ENCODE measurements at places on chromosomes 6 and 20. TPM values are rescaled to one million over a fixed set of nuclear protein-coding genes. Genes with fewer than 3 reads are reported as not detected.

Gene LGSN
- not detected for total RNA-seq

Gene MAS1
- 0.03 TPM for total RNA-seq

Gene PROCR
- total RNA-seq, result 25.6 TPM

Gene PLN
- 13.3 TPM for total RNA-seq

Gene LPA
- total RNA-seq, result not detected

DNA sequence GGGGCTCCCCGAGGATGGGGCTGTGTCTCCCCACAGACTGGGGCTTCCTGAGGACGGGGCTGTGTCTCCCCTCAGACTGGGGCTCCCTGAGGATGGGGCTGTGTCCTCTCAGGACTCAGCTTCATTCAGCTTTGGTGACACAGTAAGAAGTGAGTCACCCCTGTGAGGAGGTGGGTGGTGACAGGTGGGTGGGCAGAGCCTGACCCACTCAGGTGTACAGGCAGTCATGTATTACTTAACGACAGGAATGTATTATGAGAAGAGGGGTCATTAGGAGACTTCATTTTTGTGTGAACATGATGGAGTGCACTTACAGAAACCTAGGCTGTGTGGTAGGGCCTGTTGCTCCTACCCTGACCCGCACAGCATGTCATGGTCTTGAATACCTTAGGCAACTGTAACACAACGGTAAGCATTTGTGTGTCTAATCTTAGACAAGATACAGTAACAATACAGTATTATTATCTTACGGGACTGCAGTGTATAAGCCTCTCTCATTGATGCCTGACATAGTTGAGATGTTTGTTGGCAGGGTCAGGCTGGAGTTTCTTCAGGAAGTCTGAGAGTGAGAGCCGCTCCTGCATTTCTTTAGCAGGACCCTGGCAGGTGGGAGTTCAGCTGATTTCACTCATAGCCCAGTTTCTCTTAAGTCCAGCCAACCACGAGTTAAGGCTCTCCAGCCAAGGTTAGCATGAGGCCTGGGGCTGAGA lies 10.9 kb upstream of the PGC start:
- H3K27ac ChIP-seq, result no peak overlapping the region
- no peak for DNase-seq
- no peaks in the 10 kb centered on the region for H3K4me1 ChIP-seq
- H3K36me3 ChIP-seq, result no peaks in the 10 kb centered on the region

- no peak overlapping the region for H3K4me3 ChIP-seq
- no peak for DNase-seq
- no peaks in the 10 kb centered on the region for H3K27me3 ChIP-seq
- no peaks in the 10 kb centered on the region for H3K4me1 ChIP-seq
Observed at GRCh38 chr6:135073756-135074393, 19.3 kb upstream of the HBS1L start.

DNA sequence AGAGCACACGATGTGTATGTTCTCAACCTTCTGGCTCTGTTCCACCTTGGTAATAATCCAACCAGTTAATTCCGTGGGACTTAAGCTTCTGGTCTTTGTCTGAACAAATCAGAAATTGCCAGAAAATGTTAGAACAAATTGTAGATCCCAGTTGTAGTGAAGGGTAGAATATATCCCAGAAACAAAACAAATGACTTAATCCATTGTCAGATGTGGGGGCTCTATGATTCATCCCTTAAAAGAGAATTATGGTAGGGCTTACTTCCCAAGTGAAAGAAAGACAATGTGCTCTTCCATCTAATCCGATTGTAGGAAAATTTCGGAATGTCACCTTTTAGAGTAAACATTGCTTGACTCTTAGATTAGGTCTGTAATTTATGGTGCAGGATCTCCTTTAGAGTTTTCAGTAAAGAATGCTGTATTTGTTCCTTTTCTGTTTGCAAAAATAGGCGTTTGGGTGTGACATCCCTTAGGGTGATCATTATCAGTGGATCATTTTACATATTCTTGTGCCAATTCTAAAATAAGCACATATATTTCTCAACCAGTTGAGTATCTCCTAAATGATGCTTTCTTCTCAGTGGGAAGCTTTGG lies 234.5 kb upstream of the ZNF217 start:
- H3K27me3 ChIP-seq, result no peaks in the 10 kb centered on the region
- H3K27ac ChIP-seq, result peak overlapping the region; percentile 89
- DNase-seq, result no peak
- no peaks in the 10 kb centered on the region for H3K36me3 ChIP-seq

DNA sequence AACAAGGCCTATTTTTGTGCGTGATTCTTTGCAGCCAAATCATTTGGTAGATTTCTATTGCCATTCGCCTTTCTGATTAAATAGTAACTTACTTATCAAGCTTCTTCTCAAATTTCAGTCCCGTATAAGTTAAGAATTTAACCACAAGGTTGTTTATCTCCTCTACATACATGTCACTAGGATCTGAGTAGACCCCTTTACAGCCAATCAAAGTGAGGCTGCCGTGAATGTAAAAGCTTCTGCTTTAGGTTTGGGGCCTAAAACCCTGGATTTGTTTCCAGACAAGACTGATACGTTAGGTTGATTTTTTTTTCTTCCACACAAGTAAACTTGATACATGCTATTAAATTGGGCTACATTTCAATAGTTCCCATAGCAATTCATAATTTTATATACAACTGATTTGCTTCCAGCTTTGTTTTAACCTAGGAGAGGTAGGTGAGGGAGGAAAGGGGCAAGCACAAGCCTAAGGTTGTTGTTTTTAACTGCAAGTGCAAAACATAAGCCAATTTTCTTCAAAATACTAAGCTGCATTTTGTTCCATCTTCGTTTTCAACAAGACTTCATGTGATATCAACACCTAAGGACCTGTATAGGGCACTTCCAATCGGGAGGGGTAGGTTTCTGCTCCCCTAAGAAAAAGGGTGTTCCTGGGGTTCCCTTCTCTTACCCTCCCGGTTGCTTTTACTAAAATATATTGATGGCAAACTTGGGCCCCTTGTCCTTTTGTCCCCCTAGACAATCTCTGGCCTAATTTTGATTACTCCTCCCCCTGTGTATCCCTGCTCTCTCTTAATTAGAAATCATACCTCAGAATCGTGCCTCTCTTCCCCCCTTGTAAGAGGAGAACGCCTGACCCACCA lies 1.7 kb downstream of the RANBP9 start:
- DNase-seq, result peak; percentile 52
- peaks cover 12% of the 10 kb centered on the region for H3K4me1 ChIP-seq
- peak overlapping the region; percentile 74 for H3K4me3 ChIP-seq
- H3K27ac ChIP-seq, result peak overlapping the region; percentile 97

DNA sequence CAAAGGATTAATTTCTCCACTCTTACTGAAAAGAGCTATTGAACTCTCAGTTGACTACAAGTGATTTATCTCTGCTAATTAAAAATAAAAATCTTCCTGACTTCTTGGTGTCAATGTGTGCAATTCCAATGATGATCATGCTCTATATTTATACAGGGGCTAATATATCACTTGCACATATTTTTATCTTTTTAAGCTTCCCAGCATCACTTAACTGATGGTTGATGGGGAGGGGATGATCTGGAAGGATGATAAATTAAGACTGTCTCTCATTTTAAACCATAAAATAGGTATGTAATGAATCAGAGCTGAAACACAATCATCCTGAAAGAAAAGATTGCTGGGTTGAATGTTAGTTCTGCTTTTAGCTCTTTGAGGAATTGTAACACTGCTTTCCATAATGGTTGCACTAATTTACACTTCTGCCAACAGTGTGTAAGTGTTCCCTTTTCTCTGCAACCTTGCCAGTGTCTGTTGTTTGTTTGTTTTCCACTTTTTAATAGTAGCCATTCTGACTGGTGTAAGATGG lies 169.6 kb upstream of the ECI2 start:
- H3K36me3 ChIP-seq, result no peaks in the 10 kb centered on the region
- H3K27me3 ChIP-seq, result no peaks in the 10 kb centered on the region
- no peak for DNase-seq
- no peak overlapping the region for H3K4me3 ChIP-seq
- H3K27ac ChIP-seq, result no peak overlapping the region

- no peak overlapping the region for H3K27ac ChIP-seq
- peaks cover 5% of the 10 kb centered on the region for H3K4me1 ChIP-seq
- no peaks in the 10 kb centered on the region for H3K27me3 ChIP-seq
- peaks cover 51% of the 10 kb centered on the region for H3K36me3 ChIP-seq
- DNase-seq, result no peak
Observed at GRCh38 chr20:37389844-37390275, 43.9 kb downstream of the SRC start.

- no peaks in the 10 kb centered on the region for H3K27me3 ChIP-seq
- H3K27ac ChIP-seq, result no peak overlapping the region
- no peak overlapping the region for H3K4me3 ChIP-seq
- DNase-seq, result no peak
- no peaks in the 10 kb centered on the region for H3K36me3 ChIP-seq
- H3K4me1 ChIP-seq, result no peaks in the 10 kb centered on the region
Observed at GRCh38 chr6:53369876-53370515, 21.2 kb upstream of the ELOVL5 start.

GRCh38 chr6:20724443-20725190 lies 190.4 kb downstream of the CDKAL1 start:
- no peak for DNase-seq
- H3K4me3 ChIP-seq, result no peak overlapping the region
- no peak overlapping the region for H3K27ac ChIP-seq
- H3K36me3 ChIP-seq, result no peaks in the 10 kb centered on the region

GRCh38 chr6:16345449-16346330 lies 107.3 kb downstream of the GMPR start:
- peaks cover 4% of the 10 kb centered on the region for H3K4me1 ChIP-seq
- no peak for DNase-seq
- no peak overlapping the region for H3K27ac ChIP-seq
- no peaks in the 10 kb centered on the region for H3K27me3 ChIP-seq

- DNase-seq, result peak; percentile 21
- no peak overlapping the region for H3K4me3 ChIP-seq
- H3K36me3 ChIP-seq, result no peaks in the 10 kb centered on the region
- H3K4me1 ChIP-seq, result no peaks in the 10 kb centered on the region
Observed at GRCh38 chr6:143187238-143187923, 126.7 kb downstream of the AIG1 start.

DNA sequence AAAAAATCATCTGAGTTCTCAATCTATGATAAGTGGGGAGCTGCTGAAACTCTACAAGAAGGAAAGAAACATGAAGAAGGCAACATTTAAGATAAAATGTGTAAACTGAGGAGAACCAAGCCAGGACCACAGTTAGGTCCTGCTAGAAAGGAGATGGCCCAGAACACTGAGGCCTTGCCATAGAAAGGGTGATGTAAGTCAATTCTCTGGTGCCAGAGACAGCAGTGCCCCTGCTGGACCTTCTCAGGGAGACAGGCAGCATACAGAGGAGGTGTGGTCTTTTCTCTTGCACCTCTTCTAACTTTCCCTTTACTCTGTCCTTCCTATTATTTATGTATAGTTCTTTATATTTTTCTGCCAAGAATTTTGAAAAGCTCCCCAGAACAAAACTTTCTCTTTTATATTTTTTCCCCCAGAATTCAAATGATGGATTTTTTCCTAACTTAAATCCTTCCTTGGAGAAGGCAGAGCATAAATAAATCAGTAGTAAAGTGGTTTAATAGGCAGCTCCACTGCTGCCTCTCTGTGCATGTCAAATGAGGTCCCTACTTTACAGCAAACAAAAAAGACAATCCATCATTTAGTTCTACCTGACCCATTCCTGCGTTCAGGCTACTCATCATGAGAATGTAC lies 9.0 kb downstream of the UQCC2 start:
- peaks cover 21% of the 10 kb centered on the region for H3K4me1 ChIP-seq
- H3K4me3 ChIP-seq, result no peak overlapping the region
- H3K36me3 ChIP-seq, result peaks cover 31% of the 10 kb centered on the region
- H3K27me3 ChIP-seq, result no peaks in the 10 kb centered on the region
- H3K27ac ChIP-seq, result no peak overlapping the region

GRCh38 chr6:49852975-49853374 lies 13.4 kb downstream of the CRISP1 start:
- no peak overlapping the region for H3K4me3 ChIP-seq
- DNase-seq, result no peak
- no peaks in the 10 kb centered on the region for H3K27me3 ChIP-seq
- no peak overlapping the region for H3K27ac ChIP-seq
- no peaks in the 10 kb centered on the region for H3K36me3 ChIP-seq

- H3K4me1 ChIP-seq, result no peaks in the 10 kb centered on the region
- no peaks in the 10 kb centered on the region for H3K36me3 ChIP-seq
- no peak overlapping the region for H3K27ac ChIP-seq
Observed at GRCh38 chr6:9399916-9400315, 964.6 kb upstream of the SLC35B3 start.

- H3K27me3 ChIP-seq, result no peaks in the 10 kb centered on the region
- DNase-seq, result no peak
- no peaks in the 10 kb centered on the region for H3K4me1 ChIP-seq
- no peak overlapping the region for H3K4me3 ChIP-seq
- no peak overlapping the region for H3K27ac ChIP-seq
Observed at GRCh38 chr6:5403609-5404008, 142.3 kb downstream of the FARS2 start.

DNA sequence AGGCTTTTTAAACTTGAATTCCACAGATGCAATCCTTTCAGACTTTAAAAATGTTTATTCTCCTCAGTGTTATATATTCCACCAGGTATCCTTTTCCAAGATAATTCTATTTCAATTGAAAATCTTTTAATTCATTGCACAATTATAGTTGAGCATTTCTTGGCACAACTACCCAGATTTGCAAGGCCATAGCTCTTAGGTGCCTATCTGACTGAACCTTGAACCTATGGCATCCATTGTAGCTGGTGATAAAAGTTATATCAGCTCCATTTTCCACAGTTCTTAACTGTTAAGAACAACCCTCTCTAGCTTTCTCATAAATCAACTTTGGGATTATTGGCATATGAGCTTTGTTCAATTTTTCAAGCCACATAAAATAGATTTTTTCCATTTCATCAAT lies 42.4 kb downstream of the PACRG start:
- DNase-seq, result no peak
- H3K27ac ChIP-seq, result no peak overlapping the region
- no peaks in the 10 kb centered on the region for H3K36me3 ChIP-seq
- no peaks in the 10 kb centered on the region for H3K27me3 ChIP-seq

- peaks cover 22% of the 10 kb centered on the region for H3K27me3 ChIP-seq
- no peak overlapping the region for H3K4me3 ChIP-seq
- no peak for DNase-seq
- H3K27ac ChIP-seq, result no peak overlapping the region
Observed at GRCh38 chr20:1815502-1816085, 79.6 kb upstream of the SIRPA start.

- peaks cover 30% of the 10 kb centered on the region for H3K4me1 ChIP-seq
- no peak overlapping the region for H3K4me3 ChIP-seq
- no peaks in the 10 kb centered on the region for H3K27me3 ChIP-seq
Observed at GRCh38 chr20:41027366-41027765, 1.3 kb upstream of the TOP1 start.

- no peaks in the 10 kb centered on the region for H3K27me3 ChIP-seq
- H3K27ac ChIP-seq, result no peak overlapping the region
- DNase-seq, result no peak
- no peaks in the 10 kb centered on the region for H3K36me3 ChIP-seq
Observed at GRCh38 chr20:33444797-33445560, 1.4 kb upstream of the SNTA1 start.

- H3K36me3 ChIP-seq, result no peaks in the 10 kb centered on the region
- DNase-seq, result no peak
- H3K27ac ChIP-seq, result no peak overlapping the region
- H3K4me3 ChIP-seq, result no peak overlapping the region
- no peaks in the 10 kb centered on the region for H3K27me3 ChIP-seq
Observed at GRCh38 chr20:3550837-3551236, 80.0 kb downstream of the ATRN start.

GRCh38 chr6:36320475-36320874 lies 16.2 kb downstream of the BNIP5 start:
- H3K27ac ChIP-seq, result no peak overlapping the region
- H3K4me1 ChIP-seq, result no peaks in the 10 kb centered on the region
- DNase-seq, result no peak
- no peaks in the 10 kb centered on the region for H3K27me3 ChIP-seq
- H3K4me3 ChIP-seq, result no peak overlapping the region

- peak overlapping the region; percentile 21 for H3K27ac ChIP-seq
- peaks cover 14% of the 10 kb centered on the region for H3K4me1 ChIP-seq
- no peaks in the 10 kb centered on the region for H3K36me3 ChIP-seq
- no peak overlapping the region for H3K4me3 ChIP-seq
- DNase-seq, result no peak
Observed at GRCh38 chr20:63834491-63834880, 3.4 kb upstream of the ZBTB46 start.
